ENCODE measurements at places on chromosomes 3 and 15. TPM values are rescaled to one million over a fixed set of nuclear protein-coding genes. Genes with fewer than 3 reads are reported as not detected.

PRKCI gene
- total RNA-seq = 41.5 TPM

SLC9A9 gene
- total RNA-seq = 16.5 TPM

MYO5C gene
- total RNA-seq = 41.6 TPM

REC114 gene
- total RNA-seq = not detected

PLA2G4E gene
- not detected for total RNA-seq

XIRP1 gene
- total RNA-seq = 0.09 TPM

KNL1 gene
- total RNA-seq = 1.1 TPM

AQP9 gene
- 1.4 TPM for total RNA-seq

- H3K27ac ChIP-seq = no peak overlapping the region
- H3K27me3 ChIP-seq = no peaks in the 10 kb centered on the region
- peaks cover 5% of the 10 kb centered on the region for H3K36me3 ChIP-seq
- no peak overlapping the region for H3K4me3 ChIP-seq
- H3K4me1 ChIP-seq = no peaks in the 10 kb centered on the region
Observed at GRCh38 chr3:53342353-53342752, 5.0 kb downstream of the DCP1A start.

GRCh38 chr15:62164396-62165103 lies 535 bp downstream of the C2CD4B start:
- H3K4me3 ChIP-seq = no peak overlapping the region
- H3K27ac ChIP-seq = peak overlapping the region; percentile 18
- H3K27me3 ChIP-seq = peaks cover 9% of the 10 kb centered on the region
- no peaks in the 10 kb centered on the region for H3K4me1 ChIP-seq

GRCh38 chr3:107441617-107442016 lies 64.4 kb downstream of the CCDC54 start:
- H3K4me1 ChIP-seq = no peaks in the 10 kb centered on the region
- no peaks in the 10 kb centered on the region for H3K27me3 ChIP-seq
- H3K4me3 ChIP-seq = no peak overlapping the region
- H3K27ac ChIP-seq = no peak overlapping the region

DNA sequence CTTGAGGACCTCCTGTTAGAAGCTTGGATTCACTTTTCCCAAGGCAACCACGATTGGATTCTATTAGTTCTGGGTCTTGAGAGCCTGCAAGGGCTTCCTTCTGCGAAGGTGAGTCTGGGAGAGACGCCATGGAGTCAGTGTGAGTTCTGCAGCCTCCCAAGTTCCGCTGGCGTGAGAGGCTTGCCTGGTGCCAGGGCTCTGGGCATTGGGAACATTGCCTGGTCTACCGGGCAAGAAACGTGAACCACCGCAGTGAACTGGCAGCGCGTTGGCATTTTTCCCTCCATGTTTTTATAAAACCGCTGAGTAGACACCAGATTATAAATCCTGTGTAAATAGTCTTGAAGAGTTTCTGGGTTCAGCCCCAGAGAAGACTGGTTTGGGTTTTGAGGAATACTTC lies 160.9 kb downstream of the IGF1R start:
- no peak overlapping the region for H3K4me3 ChIP-seq
- DNase-seq = no peak
- peaks cover 2% of the 10 kb centered on the region for H3K4me1 ChIP-seq
- no peaks in the 10 kb centered on the region for H3K36me3 ChIP-seq
- no peaks in the 10 kb centered on the region for H3K27me3 ChIP-seq
- no peak overlapping the region for H3K27ac ChIP-seq

GRCh38 chr15:60218256-60218655 lies 179.5 kb downstream of the ANXA2 start:
- H3K4me3 ChIP-seq = no peak overlapping the region
- H3K4me1 ChIP-seq = no peaks in the 10 kb centered on the region
- no peaks in the 10 kb centered on the region for H3K27me3 ChIP-seq
- H3K36me3 ChIP-seq = no peaks in the 10 kb centered on the region
- no peak overlapping the region for H3K27ac ChIP-seq

GRCh38 chr3:126270145-126270811 lies 86.9 kb downstream of the KLF15 start:
- no peaks in the 10 kb centered on the region for H3K36me3 ChIP-seq
- H3K27ac ChIP-seq = peak overlapping the region; percentile 68
- H3K4me3 ChIP-seq = no peak overlapping the region
- no peak for DNase-seq

- H3K27ac ChIP-seq = no peak overlapping the region
- no peak for DNase-seq
- no peak overlapping the region for H3K4me3 ChIP-seq
- no peaks in the 10 kb centered on the region for H3K27me3 ChIP-seq
- H3K36me3 ChIP-seq = no peaks in the 10 kb centered on the region
- no peaks in the 10 kb centered on the region for H3K4me1 ChIP-seq
Observed at GRCh38 chr3:180420016-180420415, 181.9 kb upstream of the TTC14 start.

GRCh38 chr3:156543043-156543555 lies 11.8 kb downstream of the SSR3 start:
- no peaks in the 10 kb centered on the region for H3K27me3 ChIP-seq
- H3K36me3 ChIP-seq = peaks cover 22% of the 10 kb centered on the region
- no peak overlapping the region for H3K27ac ChIP-seq

DNA sequence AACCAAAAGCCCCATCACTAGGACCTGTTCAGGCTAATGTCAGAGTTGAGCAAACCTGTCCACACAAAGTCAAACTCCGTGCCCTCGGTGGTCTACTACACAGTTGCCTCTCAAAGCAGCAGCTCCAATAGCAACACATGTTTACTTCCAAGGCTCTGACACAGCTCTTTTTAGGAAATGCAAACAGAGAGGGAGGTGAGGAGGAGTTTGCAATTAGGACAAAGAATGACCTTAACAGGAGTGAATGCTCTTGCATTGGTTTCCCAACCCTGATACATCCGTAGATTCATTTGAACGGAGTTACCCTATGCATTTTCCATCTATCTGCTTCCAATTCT lies 64.8 kb upstream of the GOLGA8B start:
- no peaks in the 10 kb centered on the region for H3K36me3 ChIP-seq
- H3K4me1 ChIP-seq = no peaks in the 10 kb centered on the region
- no peak overlapping the region for H3K27ac ChIP-seq
- no peak for DNase-seq
- H3K27me3 ChIP-seq = no peaks in the 10 kb centered on the region
- H3K4me3 ChIP-seq = no peak overlapping the region

- no peaks in the 10 kb centered on the region for H3K27me3 ChIP-seq
- peaks cover 6% of the 10 kb centered on the region for H3K4me1 ChIP-seq
- no peaks in the 10 kb centered on the region for H3K36me3 ChIP-seq
- no peak overlapping the region for H3K4me3 ChIP-seq
Observed at GRCh38 chr3:114645392-114645791, 351.6 kb downstream of the TIGIT start.

DNA sequence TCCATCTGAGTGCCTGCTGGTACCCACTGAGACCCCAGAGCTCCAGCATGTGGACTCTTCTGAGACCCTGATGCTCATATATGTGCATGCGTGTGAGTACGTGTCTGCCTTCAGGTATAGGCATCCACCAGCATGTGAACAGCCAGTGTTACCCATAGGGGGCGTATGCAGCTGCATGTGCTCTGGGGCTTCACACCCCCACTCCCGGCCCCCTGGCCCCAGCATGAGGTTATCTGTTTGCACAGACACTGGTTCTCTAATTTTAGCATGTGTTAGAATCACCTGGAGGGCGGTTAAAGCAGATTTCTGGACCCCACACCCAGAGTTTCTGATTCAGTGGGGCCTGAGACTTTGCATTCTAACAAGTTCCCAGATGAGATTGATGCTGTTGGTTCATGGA lies 824 bp upstream of the CILP start:
- no peak for DNase-seq
- H3K4me1 ChIP-seq = peaks cover 4% of the 10 kb centered on the region
- H3K27me3 ChIP-seq = no peaks in the 10 kb centered on the region
- H3K4me3 ChIP-seq = no peak overlapping the region
- H3K27ac ChIP-seq = no peak overlapping the region
- no peaks in the 10 kb centered on the region for H3K36me3 ChIP-seq

DNA sequence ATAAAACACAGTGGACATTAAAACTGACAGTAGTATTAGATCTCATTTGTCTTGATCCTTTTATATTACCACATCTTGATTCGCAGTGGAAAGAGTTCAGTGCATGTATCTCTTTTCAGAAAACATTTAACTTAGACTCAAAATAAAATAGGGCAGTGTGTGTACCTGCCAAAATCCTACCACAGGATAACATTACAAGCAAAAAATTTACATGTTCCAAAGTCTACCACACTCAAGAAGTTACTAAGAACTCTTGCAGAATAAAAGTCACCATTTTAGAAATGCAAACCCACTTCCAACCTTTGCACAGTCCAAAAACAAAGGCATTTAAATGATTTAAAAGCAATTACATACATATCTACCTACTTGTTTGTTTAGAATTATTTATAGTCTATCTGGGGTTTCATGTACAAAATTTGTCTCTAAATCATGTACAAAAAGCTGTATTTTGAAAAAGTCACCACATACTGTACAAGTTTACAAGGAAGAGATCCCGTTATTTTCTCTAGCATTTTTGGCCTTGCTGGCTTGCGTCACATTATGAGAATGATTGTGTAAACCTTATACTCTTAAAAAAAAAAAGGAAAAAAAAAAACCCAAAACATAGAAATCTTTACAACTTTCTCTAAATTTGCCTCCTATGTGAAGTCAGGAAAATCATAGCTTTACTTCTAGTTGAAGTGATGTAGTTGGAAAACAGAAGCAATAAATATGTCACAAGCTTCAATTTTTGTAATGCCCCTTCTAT lies 153.8 kb downstream of the ADAM10 start:
- no peak overlapping the region for H3K27ac ChIP-seq
- H3K36me3 ChIP-seq = peaks cover 5% of the 10 kb centered on the region
- no peak for DNase-seq
- H3K4me1 ChIP-seq = no peaks in the 10 kb centered on the region
- no peak overlapping the region for H3K4me3 ChIP-seq

DNA sequence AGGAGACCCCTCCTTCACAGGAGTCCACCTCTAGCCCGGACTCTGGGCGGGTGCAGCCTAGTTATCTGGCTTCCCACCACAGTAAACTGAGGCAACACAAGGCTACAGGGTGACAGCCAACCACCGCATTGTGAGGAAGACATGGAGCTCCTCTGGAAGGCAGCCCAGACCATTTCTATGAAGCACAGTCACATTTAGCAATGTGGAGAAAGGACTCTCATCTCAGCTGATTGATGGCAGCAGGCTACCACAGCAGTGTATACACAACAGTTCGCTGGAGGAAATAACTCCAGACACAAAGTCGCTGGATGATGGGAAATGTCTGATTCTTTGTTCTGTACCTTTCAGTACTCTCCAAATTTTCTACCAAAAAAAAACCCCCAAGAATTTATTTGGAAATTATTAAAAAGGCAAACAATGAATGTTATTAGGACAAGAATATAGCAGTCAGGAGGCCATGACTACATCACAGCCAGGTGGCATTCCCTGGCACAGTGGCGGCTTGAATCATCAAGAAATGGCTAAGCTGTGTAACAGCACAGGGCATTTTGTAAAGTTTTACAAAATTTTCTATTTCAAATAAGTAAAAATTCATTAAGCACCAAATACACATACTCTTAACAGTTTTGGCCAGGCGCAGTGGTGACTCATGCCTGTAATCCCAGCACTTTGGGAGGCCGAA lies 40.1 kb downstream of the FAN1 start:
- H3K36me3 ChIP-seq = peaks cover 51% of the 10 kb centered on the region
- no peaks in the 10 kb centered on the region for H3K4me1 ChIP-seq
- H3K27me3 ChIP-seq = no peaks in the 10 kb centered on the region
- no peak for DNase-seq

- H3K27me3 ChIP-seq = no peaks in the 10 kb centered on the region
- no peaks in the 10 kb centered on the region for H3K4me1 ChIP-seq
- no peaks in the 10 kb centered on the region for H3K36me3 ChIP-seq
Observed at GRCh38 chr3:160395297-160395696, 3.7 kb downstream of the IFT80 start.

DNA sequence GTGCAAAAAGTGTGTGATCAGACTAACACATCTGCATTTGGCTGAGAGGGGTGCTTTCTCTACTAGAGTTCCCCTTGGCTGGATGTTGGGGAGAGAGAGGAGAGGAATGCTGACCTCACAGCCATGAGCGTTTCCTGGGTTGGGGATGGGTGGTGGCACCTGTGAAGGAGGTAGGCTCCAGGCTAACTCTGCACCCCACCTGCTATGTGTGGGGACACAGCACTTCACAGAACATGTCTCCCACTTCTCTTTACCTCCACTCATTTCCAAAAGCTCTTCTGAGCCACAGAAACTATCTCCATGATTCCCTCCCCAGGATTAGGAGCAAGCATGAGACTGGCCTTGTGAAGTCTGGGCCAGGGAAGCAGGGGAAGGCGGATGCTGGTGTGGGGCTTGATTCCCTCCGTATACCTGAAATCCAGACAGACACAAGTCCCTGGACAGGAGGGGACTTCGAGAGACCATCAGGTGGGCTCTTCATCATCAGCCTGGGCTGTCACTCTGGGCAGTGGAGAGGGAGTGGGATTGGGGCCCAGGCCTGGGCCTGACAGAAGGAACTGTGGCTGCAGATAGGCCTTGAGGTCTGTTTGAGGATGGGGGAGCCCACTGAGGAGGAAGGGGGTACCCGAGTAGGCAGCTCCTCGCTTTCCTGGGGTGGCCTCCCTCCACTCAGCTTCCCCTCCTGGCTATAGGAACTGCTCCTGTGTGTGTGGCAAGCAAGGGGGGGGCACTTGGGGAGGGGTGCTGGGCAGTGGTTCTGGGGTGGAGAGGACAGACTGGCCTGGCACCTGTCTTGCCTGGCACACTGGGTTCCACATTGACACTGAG lies 40.7 kb downstream of the FEM1B start:
- no peaks in the 10 kb centered on the region for H3K27me3 ChIP-seq
- no peak for DNase-seq
- no peak overlapping the region for H3K4me3 ChIP-seq
- no peak overlapping the region for H3K27ac ChIP-seq
- H3K36me3 ChIP-seq = no peaks in the 10 kb centered on the region

DNA sequence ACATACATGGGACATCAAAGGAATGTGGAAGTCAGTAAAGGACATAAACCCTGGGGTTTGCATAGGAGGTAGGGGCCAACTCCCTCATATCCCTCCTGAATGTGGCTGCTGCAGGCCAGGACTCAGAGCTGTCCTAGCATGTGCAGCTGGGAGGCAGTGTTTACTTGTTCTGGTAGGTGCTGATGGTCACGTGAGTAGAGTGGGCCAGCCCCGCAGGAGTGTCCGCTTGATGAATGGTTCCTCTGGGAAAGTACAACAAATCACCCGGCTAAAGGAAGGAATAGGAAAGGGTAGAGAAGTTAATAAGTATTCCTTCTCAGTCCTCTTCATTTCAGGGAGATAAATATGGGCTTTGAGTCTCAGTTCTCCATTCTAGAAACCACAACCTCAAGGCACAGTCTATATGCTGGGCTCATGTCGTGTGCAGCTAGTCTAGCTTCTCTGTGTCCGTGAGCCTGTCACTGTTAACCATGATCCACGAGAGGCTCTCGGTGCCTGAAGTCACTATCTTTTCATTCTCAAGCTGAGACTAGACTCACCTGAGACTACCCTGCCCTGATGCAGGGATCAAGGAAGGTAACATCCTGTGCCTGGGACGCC lies 17.9 kb downstream of the RIOX2 start:
- no peaks in the 10 kb centered on the region for H3K27me3 ChIP-seq
- DNase-seq = no peak
- H3K27ac ChIP-seq = no peak overlapping the region
- peaks cover 17% of the 10 kb centered on the region for H3K36me3 ChIP-seq
- H3K4me3 ChIP-seq = no peak overlapping the region
- H3K4me1 ChIP-seq = no peaks in the 10 kb centered on the region
